WTC11 (cell line): ENCODE measurements at places on chromosomes 4 and X. TPM values are rescaled to one million over a fixed set of nuclear protein-coding genes. Genes with fewer than 3 reads are reported as not detected.

GRCh38 chr4:2083826-2084160 is 24.7 kb downstream of the NAT8L start:
- H3K36me3 ChIP-seq = no peaks in the 10 kb centered on the region
- no peaks in the 10 kb centered on the region for H3K4me1 ChIP-seq
- no peaks in the 10 kb centered on the region; the same call in none of the 2 replicates for H3K27me3 ChIP-seq
- no peak overlapping the region for H3K4me3 ChIP-seq
- DNase-seq = no peak

GRCh38 chr4:165328101-165328425 is 594 bp downstream of the MSMO1 start:
- peaks cover 24% of the 10 kb centered on the region for H3K36me3 ChIP-seq
- no peaks in the 10 kb centered on the region for H3K27me3 ChIP-seq
- H3K4me1 ChIP-seq = peaks cover 46% of the 10 kb centered on the region
- H3K27ac ChIP-seq = no peak overlapping the region
- no peak for DNase-seq

DNA sequence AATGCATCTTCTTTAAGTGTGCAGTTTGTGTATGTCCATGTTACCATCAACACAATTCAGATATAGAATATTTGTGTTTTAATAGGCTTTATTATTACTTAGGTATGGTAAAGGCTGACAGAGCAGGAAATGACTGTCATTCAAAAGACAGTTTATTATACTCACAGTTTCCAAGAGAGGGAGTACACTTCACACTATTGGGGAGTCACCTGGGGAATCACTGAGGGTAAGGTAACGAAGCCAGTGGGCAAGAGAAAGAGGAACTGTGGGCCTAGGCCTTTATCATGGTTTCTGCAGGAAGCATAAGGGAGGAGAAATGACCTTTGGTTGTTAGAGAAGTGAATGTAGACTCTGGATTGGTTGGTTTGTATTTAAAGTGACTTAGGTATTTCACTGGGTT is 235.1 kb upstream of the HCCS start:
- H3K27me3 ChIP-seq = no peaks in the 10 kb centered on the region; the same call in 1 of the 2 replicates
- H3K4me1 ChIP-seq = no peaks in the 10 kb centered on the region
- no peak overlapping the region for H3K27ac ChIP-seq
- DNase-seq = no peak

- no peak overlapping the region for H3K4me3 ChIP-seq
- H3K27ac ChIP-seq = no peak overlapping the region
- no peak for DNase-seq
- no peaks in the 10 kb centered on the region for H3K4me1 ChIP-seq
Measured at GRCh38 chr4:113851816-113852215, 90.3 kb upstream of the CAMK2D start.

GRCh38 chr4:47703956-47704355 is 133.9 kb downstream of the CORIN start:
- no peaks in the 10 kb centered on the region for H3K36me3 ChIP-seq
- H3K27me3 ChIP-seq = no peaks in the 10 kb centered on the region
- DNase-seq = no peak
- no peak overlapping the region for H3K4me3 ChIP-seq

DNA sequence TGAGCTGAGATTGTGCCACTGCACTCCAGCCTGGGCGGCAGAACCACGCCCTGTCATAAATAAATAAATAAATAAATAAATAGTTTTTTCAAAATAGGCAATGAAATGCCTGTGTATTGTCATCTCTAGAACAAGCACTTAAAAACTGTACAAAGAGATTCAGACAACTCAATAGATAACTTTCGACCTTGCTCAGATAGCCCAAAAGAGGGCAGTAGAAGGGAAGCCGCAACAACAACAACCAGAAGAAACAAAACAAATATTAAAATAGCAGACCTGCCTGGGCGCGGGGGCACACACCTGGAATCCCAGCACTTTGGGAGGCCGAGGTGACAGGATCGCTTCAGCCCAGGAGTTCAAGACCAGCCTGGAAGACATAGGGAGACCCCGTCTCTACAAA is 9.4 kb upstream of the CLDN34 start:
- peaks cover 7% of the 10 kb centered on the region for H3K36me3 ChIP-seq
- no peak overlapping the region for H3K4me3 ChIP-seq
- no peaks in the 10 kb centered on the region for H3K4me1 ChIP-seq
- H3K27ac ChIP-seq = no peak overlapping the region
- H3K27me3 ChIP-seq = no peaks in the 10 kb centered on the region

- no peak overlapping the region for H3K27ac ChIP-seq
- peak; percentile 19 for DNase-seq
- no peaks in the 10 kb centered on the region for H3K36me3 ChIP-seq
- H3K4me1 ChIP-seq = peaks cover 24% of the 10 kb centered on the region
- peaks cover 16% of the 10 kb centered on the region for H3K27me3 ChIP-seq
- H3K4me3 ChIP-seq = peak overlapping the region; percentile 22; the same call in 1 of the 2 replicates
Measured at GRCh38 chrX:40298572-40299479, 201.1 kb upstream of the BCOR start.

DNA sequence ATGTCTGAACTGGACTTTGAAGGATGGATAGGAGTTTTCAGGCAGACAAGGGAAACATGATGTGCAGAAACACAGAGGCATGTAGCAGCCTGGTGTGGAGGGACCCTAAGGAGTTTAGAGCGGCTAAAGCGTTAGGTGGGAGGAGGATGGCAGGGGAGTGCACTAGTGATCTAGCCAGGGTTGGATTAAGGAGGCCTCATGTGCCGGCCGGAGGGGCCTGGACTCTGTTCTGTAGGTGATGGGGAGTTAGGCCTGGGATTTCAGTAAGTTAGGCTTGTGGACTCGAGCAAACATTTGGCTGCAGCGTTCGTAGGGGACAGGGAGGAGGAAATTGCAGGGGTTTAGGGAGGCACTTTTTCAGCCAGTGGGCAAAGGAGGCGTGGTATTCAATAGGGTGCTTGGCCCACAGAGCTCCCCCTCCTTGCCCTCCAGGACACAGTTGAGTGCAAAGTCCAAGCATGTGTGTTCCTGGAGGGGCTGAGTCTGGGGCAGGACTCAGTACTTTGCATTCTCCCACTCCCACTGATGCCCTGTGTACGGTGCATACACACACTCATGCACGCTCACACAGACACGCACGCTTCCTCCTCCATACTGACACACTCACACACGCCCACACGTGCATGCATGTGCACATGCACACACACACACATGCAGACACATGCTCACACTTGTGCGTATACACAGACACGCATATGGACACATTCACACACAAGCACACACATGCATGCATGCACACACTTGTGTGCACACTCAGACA is 18.6 kb downstream of the PSAPL1 start:
- no peak overlapping the region for H3K4me3 ChIP-seq
- peaks cover 28% of the 10 kb centered on the region for H3K4me1 ChIP-seq
- H3K36me3 ChIP-seq = peaks cover 10% of the 10 kb centered on the region
- DNase-seq = peak; percentile 5
- H3K27me3 ChIP-seq = peaks cover 85% of the 10 kb centered on the region

DNA sequence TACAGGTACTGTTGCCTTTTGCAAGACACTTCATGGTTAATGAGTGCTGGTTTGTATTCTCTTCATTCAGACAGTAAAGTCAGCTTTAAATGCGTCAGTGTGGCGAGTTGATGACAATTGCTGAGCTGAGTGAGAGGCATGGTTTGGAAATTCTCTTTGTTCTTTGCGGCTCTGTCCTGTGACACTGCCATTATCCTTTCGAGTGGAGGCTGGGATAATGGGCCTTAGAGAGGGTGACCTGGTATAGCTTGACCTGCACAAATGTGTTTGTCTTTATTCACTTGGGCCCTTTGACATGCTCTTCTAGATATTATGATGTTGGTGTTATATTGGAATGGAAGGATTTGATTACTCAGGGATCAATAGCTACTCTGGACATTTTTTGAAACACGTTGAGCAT is 208.5 kb upstream of the FAT1 start:
- no peaks in the 10 kb centered on the region for H3K27me3 ChIP-seq
- peaks cover 5% of the 10 kb centered on the region for H3K36me3 ChIP-seq
- no peak for DNase-seq
- H3K4me3 ChIP-seq = no peak overlapping the region

- H3K27ac ChIP-seq = no peak overlapping the region
- peaks cover 28% of the 10 kb centered on the region for H3K36me3 ChIP-seq
- DNase-seq = no peak
- H3K4me1 ChIP-seq = no peaks in the 10 kb centered on the region
Measured at GRCh38 chrX:119828446-119828845, 24.3 kb downstream of the UPF3B start.

GRCh38 chr4:147578051-147578476 is 39.1 kb upstream of the TMEM184C start:
- H3K4me3 ChIP-seq = no peak overlapping the region
- H3K27me3 ChIP-seq = no peaks in the 10 kb centered on the region
- H3K36me3 ChIP-seq = 0 out of 2 replicates have a peak, but pooled peaks cover 3% of the 10 kb centered on the region

GRCh38 chr4:113645771-113646441 is 115.6 kb downstream of the CAMK2D start:
- H3K4me3 ChIP-seq = no peak overlapping the region
- DNase-seq = no peak
- H3K36me3 ChIP-seq = no peaks in the 10 kb centered on the region
- H3K27me3 ChIP-seq = no peaks in the 10 kb centered on the region

SLC6A14 gene
- total RNA-seq = 0.07 TPM in 3 replicates

NRK gene
- 3.1 to 5.7 TPM (median 4.9 TPM) in 3 replicates for total RNA-seq

NWD2 gene
- 0.05 to 0.07 TPM in 2 of 3 replicates, not detected in the other for total RNA-seq

NDST3 gene
- 0.30 to 0.39 TPM (median 0.37 TPM) in 3 replicates for total RNA-seq

PNMA6F gene
- 0.13 to 0.30 TPM (median 0.23 TPM) in 3 replicates for total RNA-seq
